ENCODE measurements at places on chromosomes 1 and 21. TPM values are rescaled to one million over a fixed set of nuclear protein-coding genes. Genes with fewer than 3 reads are reported as not detected.
A peak's percentile ranks its signal among the peaks of the same experiment; 100 is the strongest.

GRCh38 chr1:6040861-6041415 is 4.8 kb upstream of the KCNAB2 start:
- DNase-seq: no peak

GRCh38 chr21:16324630-16325029 is 594.8 kb downstream of the USP25 start:
- no peak for DNase-seq

DNA sequence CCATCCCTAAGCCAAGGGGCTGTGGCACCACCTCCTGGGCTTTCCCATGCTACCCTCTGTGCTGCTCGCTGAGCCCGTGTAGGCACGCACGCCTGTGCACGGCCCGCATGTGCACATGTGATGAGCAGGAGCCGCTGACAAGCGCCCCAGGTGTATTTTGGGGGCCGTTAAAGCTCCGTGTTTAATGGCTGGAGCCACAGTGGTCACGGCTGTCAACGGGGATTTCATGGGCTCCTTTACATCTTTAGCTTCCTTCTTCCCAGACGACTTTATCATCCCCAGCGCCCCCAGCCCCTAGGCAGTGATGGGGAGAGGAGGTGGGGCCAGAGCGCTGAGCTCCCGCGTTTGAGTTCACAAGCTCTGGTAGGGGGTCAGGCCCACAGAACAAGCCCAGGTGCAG is 11.7 kb upstream of the EPHA8 start:
- no peak for DNase-seq

DNA sequence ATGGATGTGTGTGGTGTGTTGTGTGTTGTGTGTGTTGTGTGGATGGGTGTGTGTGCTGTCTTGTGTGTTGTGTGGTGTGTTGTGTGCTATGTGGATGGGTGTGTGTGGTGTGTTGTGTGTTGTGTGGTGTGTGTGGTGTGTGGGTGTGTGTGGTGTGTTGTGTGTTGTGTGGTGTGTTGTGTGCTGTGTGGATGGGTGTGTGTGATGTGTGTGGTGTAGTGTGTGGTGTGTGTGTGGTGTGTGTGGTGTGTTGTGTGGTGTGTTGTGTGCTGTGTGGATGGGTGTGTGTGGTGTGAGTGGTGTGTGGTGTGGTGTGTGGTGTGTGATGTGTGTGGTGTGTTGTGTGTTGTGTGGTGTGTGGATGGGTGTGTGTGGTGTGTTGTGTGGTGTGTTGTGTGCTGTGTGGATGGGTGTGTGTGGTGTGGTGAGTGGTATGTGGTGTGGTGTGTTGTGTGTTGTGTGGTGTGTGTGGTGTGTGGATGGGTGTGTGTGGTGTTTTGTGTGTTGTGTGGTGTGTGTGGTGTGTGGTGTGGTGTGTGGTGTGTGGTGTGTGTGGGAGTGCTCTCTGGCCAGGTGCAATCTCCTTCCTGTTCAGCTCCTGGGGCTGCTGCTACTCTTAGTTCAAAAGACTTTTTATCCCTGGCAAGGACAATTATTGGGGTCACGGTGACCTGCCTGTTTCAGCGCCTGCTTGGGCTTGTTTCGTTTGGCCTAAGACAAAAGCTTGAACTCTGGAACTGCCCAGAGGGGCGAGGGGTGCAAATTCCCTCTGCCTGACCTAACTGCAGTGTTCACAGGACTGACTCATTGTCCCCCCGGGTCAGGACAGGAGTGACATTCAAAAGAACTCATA is 101.1 kb downstream of the UBIAD1 start:
- DNase-seq: no peak

GRCh38 chr1:170619241-170620028 is 44.5 kb upstream of the PRRX1 start:
- DNase-seq: no peak

GRCh38 chr1:166627558-166627957 is 211.7 kb upstream of the POGK start:
- no peak for DNase-seq

GRCh38 chr1:208256556-208256955 is 12.4 kb upstream of the PLXNA2 start:
- no peak for DNase-seq

DNA sequence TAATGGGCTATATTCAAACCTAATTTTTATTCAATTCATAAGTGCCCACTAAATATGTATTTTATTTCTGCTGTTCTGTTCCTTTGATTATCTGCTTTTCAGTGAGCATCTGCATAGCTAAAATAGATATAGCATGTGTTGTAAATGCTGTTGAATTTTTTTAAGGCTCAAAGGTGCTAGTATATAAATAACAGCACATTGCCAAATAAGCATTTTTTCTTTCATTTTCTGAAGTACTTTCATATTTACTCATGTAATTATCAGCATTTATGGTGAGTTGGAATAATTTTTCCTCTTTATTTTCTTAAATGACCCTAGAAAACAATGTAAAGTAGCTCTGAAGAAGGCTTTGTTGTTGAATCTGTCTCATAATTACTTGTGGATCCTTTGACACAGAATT is 69.6 kb upstream of the B3GALT2 start:
- no peak for DNase-seq

GRCh38 chr1:156804572-156805243 is 11.9 kb downstream of the SH2D2A start:
- DNase-seq: no peak

- no peak for DNase-seq
Measured at GRCh38 chr1:121519042-121519755, 334.4 kb downstream of the SRGAP2C start.

- no peak for DNase-seq
Measured at GRCh38 chr1:192550922-192551534, 24.5 kb upstream of the RGS1 start.

DNA sequence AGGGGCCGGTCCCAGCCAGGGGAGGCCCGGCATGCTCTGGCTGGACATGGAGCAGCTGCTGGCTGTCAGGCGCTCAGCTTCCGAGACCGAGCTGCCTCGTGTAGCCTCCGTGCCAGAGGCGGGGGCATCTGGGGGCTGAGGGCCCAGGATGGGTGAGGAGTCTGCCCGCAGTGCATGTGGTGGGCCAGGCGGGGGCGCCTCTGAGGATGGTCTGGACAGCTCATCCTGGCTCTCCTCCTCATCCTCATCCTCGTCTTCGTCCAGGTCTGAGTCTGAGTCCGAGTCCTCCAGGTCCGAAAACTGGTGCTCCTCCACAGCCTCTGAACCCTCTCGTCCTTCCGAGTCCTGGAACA is 28.9 kb upstream of the EDN2 start:
- DNase-seq: no peak

- DNase-seq: no peak
Measured at GRCh38 chr1:26317612-26318337, at the start of gene CD52. TSS of gene CD52 (plus strand) at chr1:26317958. CDS start at chr1:26318018, 60 bp downstream.

GRCh38 chr1:58346036-58346355 is 200.5 kb downstream of the OMA1 start:
- no peak for DNase-seq

DNA sequence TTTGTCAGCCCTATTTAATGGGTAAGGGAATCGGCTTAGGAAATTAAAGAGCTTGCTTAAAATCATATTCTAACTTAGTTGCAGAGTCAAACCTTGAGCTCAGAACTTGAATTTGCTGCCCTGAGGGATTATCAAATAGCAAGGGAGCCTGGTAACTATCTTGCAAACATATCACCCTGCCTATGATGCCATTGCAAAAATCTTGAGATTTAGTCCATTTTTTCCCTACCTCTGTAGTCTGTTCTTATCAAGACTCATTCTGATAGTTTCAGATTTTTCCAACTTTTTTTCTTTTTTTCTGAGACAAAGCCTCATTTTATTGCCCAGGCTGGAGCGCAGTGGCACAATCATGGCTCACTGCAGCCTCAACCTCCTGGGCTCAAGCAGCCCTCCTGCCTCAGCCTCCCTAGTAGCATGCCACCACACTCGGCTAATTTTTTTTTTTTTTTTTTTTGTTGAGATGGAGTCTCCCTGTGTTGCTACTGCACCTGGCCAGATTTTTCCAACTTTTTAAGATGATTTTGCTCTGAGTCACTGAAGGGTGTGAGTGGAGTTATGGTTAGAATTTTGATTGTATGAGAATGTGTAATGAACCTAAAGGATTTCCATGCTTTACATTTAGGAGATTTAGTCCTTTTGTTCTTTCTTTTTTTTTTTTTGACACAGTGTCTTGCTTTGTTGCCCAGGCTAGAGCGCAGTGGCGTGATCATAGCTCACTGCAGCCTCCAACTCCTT is 12.2 kb downstream of the SARS1 start:
- no peak for DNase-seq

DNA sequence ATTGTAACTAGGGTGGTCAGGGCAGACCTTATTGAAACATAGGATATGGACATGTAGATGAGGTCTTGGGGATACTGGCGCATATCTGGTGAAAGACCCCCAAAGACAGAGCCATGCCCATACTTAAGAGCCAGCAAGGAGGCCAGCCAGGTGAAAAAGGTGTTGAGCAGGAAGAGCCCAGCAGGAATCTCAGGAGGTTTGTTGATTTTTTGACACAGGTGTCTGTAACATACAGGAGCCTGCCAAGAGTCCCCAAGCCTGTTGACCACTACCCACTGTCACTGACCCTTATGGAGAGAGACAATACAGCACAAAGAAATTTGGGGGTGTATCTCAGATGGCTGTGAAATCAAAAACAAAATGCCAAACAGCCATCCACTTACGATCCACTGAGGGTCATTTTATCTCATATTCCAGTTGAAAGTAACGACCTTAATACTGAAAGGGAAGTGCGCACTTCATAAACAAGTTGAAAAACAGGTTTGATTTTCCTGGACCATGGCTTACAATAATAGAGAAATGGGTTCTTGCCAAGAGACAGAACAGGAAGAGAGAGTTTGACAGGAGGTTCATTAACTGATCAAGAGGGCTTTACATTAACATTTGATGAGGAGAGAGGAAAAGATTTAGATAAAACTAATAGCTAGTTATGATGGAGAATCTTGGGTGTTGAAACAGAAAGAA is 163.6 kb downstream of the GLUL start:
- no peak for DNase-seq

DNA sequence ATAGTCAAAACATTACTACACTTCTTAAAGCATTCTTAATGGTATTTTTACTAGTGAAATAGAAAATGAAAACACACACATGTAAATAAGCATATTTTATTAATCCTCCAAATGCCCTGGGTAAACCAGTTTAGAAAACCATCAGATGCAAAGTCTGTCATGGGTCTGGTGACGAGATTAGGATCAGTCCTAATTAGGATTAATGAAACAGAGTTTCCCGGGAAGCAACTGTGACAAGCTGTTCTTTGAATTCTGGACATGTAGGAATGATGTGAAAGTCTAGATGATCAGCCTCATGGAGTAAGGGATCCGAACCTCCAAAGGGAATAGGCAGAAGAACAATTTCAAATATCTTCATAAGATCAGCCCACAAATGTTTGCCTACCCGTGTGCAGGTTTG is 250.2 kb downstream of the KIF26B start:
- no peak for DNase-seq

DNA sequence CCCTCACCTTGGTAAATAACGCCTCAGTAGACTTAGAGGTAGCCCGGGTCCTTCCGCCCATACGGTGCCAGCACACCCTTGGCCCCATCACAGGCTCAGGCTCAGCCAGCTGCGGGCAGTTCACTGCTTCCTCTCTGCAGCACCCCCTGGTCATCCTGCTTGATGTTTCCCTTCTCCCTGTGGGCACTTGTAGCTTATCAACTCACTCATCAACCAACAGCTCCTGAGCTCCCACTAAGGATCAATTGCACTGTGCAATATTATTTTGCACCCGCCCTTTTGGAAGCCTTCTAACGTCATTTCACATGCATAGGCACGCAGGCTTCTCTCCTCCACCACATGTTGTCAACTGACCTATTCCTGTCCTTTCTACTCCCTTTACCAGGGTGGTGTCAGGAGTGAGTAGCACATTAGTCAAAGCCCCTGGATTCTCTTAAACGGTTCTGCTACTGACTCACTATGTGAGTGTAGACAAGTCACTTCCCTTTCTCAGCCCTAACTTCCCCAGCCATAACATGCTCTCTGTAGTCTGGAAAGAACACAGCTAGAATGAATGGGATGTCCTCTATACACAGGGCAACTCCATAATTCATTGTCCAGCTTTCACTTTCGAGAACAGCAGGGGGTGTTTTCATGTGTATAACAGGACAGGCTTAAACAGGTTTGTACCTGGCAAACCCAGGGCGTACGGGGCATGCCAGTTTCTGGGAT is 47.1 kb upstream of the IRF2BP2 start:
- no peak for DNase-seq

DNA sequence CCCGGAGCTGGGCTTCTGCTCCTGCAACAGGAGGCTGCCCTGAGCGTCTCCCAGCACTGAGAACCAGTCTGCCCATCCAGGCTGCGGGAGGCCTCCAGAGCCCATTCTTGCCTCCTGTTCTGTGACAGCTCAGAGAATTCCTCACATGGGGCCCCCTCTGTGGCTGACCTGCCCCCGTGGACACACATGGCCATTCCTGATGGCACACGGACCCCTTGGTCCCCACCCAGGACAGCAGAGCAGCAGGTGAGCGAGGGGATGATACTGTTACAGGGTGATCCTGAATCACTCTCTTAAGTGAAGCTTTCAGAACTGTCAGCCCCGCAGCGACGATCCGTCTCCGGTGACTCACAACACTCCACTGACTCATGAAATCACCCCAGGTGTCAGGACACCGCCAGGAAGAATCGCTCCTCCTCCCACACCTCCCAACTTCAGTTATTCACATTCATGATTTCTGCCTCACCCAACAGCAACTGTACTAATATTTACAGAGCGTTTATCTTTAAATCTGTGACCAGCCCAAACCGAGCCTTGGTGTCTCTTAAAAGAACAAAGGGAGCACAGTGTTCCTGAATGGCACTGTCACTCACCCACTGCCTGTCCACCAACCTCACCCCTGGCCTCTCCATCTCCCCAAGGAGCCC is 22.5 kb downstream of the CHD5 start:
- no peak for DNase-seq

- peak; percentile 89 for DNase-seq
Measured at GRCh38 chr21:38985568-38986378, 180.0 kb downstream of the ETS2 start.

GRCh38 chr1:15260418-15261154 is 13.6 kb downstream of the FHAD1 start:
- DNase-seq: peak; percentile 70

DNA sequence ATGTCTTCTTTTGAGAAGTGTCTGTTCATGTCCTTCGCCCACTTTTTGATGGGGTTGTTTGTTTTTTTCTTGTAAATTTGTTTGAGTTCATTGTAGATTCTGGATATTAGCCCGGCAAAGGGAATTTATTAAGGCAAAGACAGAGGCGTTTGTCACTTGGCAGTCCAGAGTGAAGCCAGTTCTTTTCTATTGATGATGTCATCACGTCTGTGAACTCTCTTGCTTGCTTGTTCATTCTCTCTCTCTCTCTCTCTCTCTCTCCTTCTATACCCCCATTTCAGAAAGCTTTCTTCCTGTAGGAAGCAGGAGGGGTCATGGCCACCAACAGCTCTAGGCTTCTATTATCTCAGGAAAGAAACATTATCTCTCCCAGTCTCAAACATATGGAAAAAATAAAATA is 291.3 kb downstream of the OMA1 start:
- no peak for DNase-seq

The LCE2B gene
- total RNA-seq: not detected

The C8B gene
- total RNA-seq: not detected

The S100A7 gene
- not detected for total RNA-seq

The PLA2G2F gene
- not detected for total RNA-seq

The TMPRSS15 gene
- 1.3 TPM for total RNA-seq

The SELP gene
- total RNA-seq: not detected

All from osteocyte (in vitro differentiated cells).